ENCODE measurements at places on chromosomes 16 and 17. TPM values are rescaled to one million over a fixed set of nuclear protein-coding genes. Genes with fewer than 3 reads are reported as not detected.

Gene CRISPLD2
- polyA plus RNA-seq, result 4.8 TPM

Gene BTBD17
- not detected for polyA plus RNA-seq

Gene HNF1B
- 84.1 TPM for polyA plus RNA-seq

Gene MYLK3
- polyA plus RNA-seq, result 1.5 TPM

Gene PRSS36
- polyA plus RNA-seq, result 1.7 TPM

Gene NATD1
- 5.0 TPM for polyA plus RNA-seq

Gene ZCCHC14
- polyA plus RNA-seq, result 6.4 TPM

Gene CCDC154
- polyA plus RNA-seq, result 1.8 TPM

Gene SOX8
- polyA plus RNA-seq, result 0.17 TPM

DNA sequence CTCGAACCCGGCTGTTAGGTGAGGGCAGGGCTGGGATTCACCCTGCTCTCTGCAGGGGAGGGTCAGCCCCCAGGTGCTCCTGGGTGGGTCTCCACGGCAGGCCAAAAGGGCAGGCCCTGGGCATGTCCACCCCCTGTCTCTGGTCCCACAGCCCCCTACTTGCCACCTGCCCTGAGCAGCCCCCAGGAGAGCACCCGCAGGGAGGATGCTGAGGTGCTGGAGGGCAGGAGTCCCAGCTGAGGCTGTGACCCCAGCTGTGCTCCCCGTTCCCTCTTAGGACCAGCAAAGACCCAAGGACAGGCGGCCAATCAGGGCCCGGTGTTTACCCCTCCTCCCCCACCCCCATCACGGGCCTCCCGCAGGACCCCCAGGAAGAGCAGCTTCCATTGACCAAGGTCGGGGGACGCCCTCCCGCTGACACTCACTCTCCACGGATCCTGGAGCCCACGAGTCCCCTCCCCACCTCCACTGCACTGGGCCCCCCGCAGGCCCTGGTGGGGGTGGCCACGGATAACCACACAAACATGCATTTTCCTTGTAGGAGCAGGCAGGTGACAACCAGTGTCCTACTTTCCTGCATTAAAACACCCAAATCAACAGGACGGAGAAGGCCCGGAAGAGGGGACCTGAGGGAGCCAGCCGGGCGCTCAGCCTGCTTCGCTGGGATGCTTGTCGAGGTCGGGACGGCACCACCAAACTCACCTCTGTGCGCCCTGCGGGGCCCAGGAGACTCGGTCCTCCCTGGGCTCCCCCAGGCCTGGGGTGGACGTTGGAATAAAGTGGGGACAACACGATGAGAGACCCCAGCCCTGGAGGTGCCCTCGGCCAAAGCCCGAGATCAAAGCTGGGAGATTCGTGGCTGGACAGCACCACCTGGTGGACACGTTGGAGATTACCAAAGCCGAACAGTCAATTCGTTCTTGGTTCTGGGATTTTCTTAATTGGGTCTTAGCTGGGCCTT is 22.5 kb upstream of the ENPP7 start:
- DNase-seq, result no peak

DNA sequence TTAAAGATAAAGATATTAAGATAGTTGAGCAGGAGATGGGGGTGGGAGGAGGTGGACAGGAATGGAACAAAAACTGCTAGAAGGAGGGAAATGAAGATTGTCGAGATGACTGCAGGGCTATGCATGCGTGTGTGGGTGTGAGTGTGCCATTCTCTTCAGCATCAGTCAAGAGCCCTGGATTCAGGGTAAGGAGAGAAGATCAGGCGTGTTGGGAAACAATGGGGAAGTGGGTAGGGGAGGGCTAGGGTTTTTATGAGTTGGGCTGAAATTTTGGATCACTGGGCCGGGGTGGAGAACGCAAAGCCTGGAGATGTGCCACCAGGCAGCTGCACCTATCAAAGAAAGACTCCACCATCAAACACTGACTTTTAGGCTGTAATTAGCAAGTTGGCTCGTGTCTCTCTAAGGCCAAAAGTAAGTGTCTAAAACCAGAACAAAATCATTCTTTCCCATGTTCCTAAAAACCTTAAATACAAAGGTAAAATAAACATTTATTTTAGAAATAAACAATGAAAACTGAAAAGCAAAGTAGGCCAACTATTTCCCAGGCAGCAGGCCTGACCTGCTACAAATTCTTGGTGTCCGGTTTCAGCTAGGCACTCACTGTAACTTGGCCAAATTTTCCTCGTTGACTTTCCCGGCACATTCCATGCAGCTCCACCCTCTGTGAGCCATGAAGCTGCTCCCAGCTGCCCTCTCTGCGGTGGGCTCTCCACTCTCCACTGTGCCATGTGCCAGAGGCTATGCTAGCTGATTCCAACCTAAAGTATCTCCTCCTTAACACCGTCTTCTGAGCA is 4.2 kb downstream of the CDRT4 start:
- DNase-seq, result peak; percentile 64

DNA sequence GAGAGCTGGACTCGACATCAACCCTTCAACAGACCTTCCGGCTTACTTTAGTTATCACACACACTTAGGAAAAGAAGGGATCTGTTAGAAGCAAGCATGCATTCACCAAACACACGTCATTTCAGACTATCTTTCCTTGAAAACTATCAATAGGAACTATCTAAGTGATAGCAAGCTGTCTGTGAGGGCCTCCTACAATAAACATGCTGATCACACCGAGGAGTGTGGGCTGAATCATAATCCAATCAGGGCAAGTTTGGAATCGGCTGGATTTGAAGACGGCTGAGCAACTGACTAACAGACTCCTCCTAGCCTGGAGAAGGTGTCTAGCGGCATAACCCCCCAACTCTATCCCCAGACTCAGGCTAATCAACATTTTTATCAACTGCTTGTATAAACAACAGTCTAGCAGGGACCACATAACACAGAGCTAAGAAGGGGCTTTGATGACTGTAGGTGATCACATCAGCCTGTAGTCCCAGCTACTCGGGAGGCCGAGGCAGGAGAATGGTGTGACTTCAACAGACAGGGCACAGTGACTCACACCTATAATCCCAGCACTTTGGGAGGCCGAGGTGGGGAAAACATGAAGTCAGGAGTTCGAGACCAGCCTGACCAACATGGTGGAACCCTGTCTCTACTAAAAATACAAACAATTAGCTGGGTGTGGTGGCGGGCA is 14.1 kb downstream of the NXN start:
- no peak for DNase-seq

- peak; percentile 38 for DNase-seq
These were observed 3.4 kb downstream of the CHST6 start for GRCh38 chr16:75491876-75492275.

GRCh38 chr16:3431779-3432219 is 11.5 kb downstream of the ZNF597 start:
- peak; percentile 52 for DNase-seq

- peak; percentile 49 for DNase-seq
These were observed 5.9 kb downstream of the CORO7 start for GRCh38 chr16:4410335-4411075.

DNA sequence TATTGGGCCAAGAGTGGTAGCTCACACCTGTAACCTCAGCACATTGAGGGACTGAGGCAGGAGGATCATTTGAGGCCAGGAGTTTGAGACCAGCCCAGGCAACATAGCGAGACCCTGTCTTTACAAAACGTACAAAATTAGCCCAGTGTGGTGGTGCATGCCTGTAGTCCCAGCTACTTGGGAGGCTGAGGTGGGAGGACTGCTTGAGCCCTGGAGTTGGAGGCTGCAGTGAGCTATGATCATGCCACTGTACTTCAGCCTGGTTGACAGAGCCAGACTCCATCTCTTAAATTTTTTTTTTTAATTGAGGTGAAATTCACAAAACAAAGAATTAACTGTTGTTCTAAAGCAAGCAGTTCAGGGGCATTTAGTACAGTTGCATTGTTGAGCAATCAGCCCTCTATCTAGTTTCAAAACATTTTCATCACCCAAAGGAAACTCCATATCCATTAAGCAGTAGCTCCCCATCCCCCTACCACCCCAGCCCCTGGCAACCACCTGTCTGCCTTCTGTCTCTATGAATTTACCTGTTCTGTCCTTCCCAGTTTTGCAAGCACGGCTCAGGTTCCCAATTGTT is 15.6 kb downstream of the SNX29 start:
- no peak for DNase-seq

GRCh38 chr16:78962457-78962929 is 638.0 kb downstream of the MAF start:
- no peak for DNase-seq

DNA sequence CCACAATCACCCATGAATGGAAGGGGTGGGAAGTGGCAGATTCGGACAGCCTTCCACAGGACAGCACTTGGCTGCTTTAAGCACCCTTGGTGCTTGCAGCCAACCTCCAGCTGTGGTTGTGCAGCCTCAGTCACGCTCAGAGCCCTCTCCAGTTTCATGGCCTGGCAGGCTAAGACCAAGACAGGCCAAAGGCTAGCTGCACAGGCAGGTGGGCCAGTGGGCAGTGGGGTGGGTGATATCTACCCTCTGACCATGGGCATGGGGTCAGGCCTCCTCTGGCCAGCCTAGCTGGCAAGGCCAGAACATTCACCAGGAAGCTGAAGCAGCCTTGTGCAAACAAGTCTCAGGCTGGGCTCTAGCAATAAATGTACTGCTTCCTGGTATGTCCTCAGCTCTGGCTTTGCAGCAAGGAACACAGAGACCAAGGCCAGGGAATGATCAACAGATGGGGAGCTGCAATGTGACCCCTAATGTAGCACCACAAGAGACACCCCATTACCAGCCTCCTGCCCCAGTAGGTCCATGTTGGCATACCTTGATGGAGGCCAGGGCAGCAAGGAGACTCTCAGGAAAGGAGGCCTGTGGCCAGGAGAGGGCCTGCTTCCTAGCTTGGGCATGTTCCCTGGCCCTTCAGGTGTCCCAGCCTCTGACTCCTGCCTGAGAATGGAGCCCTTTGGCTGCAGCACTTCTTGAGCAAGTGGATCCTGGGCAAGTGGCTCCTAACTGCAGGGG is 20.9 kb downstream of the HSD11B2 start:
- DNase-seq, result no peak

- no peak for DNase-seq
These were observed 3.7 kb upstream of the ZNF19 start for GRCh38 chr16:71492786-71493185.

GRCh38 chr17:59454633-59455105 is 110.7 kb upstream of the DHX40 start:
- no peak for DNase-seq

GRCh38 chr16:11094075-11094856 is 149.9 kb downstream of the CLEC16A start:
- no peak for DNase-seq

- peak; percentile 55 for DNase-seq
These were observed 51.3 kb upstream of the AMZ2 start for GRCh38 chr17:68196394-68197090.

DNA sequence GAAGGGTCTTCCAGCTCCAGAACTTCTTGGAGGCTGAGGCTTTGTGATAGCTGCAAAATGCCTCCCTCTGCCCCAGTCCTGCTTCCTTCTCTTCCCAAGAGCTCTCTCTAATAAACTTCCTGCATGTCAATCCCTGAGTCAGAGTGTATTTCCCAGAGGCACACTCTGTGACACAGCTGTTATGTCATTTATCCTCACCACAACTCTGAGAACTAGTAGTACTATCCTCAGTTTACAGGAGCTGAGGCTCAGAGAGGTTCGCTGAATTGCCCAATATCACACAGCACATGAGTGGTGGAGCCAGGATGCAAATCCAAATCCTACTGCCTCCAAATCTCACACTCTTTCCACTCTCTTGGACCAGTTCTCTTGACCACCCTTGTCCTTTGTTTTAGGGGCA is 20.0 kb downstream of the UNC45B start:
- DNase-seq, result no peak

- DNase-seq, result no peak
These were observed 27.0 kb upstream of the NTN1 start for GRCh38 chr17:8994319-8994718.

DNA sequence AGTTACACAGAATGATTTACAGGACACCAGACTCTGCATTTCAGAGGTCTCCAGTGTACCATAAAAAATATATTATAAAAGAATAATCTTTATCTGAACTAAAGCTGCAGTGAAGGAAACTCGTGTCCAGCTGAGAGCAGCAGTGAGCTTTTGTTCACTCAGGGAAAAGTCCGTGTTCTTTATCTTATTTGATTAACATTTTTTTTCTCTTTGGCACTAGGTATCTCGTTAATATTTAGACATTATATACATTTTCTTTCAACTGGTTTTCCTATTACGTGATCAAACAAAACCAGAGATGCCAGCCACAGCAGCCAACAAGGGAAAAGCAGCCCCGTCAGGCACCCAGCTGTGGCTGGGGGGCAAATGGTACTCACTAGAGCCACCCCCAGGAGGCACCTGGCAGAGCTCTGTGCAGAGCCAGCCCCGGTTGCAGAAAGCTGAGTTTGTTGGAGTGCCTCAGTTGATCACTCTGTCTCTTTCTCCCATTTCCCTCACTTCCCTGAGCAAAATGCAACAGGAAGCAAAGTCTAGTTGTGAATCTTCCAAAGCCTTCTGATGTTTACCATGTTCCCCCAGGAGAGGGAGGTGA is 1.1 kb upstream of the HS3ST4 start:
- DNase-seq, result no peak

DNA sequence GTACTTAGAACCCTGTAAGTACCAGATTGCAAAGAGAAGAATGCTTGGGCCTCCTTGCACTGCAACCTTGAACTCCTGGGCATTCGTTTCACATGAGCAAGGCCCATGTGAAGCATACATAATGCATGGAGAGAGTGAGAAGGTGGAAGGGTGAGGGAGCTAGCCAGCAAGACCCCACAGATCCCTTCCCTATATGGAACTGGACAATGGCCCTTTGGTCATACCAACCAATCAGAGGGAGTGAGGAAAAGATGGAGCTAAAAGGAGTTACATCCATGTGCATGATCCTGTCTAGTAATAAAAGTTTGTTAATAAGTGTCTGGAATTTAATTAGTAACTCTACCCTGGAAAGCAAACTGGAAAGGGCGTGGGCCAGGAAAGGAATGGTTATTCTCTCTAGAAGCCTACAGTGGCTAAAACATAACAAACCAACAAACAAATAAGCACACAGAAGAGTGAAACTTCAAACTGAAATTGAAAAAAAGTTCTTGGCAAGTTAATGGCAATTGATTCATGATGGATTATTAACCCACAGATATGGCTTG is 29.6 kb downstream of the DNAH3 start:
- no peak for DNase-seq

DNA sequence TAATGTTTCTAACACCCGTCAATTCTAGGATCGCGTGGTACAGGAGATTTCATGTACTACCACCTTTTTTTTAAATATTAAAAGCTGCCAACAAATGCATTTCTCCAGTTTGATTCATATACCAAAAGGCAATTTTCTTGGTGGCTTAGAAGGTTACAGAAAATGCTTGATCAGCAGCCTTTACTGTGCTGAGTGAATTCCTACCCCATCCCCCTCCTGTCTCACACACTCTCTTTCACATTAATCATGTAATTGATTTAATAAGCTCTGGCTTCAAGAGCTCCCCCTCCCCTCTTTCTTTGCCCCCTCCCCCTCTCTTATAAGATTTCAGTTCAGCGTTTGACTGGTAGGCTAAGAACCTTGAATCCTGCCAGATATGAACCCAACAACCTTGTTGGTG is 110.5 kb downstream of the RBFOX1 start:
- DNase-seq, result no peak

GRCh38 chr17:81814748-81815645 is 11.0 kb downstream of the GCGR start:
- peak; percentile 93 for DNase-seq

All from kidney (tissue), 22 donors.